ENCODE measurements at places on chromosomes 13 and 19.
A peak's percentile ranks its signal among the peaks of the same experiment; 100 is the strongest.

GRCh38 chr13:113969973-113970611 lies 3.8 kb downstream of the C13orf46 start:
- DNase-seq, result no peak

DNA sequence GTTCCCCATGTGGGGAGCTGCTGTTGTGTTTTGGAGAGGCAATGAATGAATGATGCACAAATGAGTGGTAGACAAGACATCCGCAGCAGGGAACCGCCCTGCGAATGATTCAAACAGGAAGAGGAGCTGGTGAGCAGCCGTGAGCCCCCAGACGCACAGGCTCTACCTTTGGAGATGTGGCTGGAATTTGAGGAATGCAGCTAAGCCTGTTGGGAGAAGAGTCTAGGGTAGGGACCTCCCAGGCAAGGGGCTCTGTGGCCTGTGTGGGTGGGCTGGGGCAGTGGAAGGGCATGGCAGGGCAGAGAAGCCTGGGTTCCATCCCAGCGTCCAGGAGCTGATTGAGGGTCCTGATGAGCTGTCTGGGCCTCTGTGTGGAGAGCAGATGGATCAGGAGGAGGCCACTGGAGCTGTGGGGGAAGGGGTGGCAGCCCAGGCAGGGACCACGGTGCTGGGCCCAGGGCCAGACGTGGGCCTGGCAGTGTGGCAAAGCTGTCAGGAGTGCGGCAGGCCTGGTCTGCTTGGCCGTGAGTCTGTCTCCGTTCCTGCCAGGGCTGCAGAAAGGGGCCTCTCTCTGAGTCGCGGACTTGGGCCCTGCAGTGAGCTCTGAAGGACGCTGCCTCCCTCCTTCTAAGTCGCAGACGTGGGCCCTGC lies 41.8 kb upstream of the DCUN1D2 start:
- no peak for DNase-seq

GRCh38 chr19:41999071-41999877 lies 5.2 kb upstream of the ATP1A3 start:
- no peak for DNase-seq

DNA sequence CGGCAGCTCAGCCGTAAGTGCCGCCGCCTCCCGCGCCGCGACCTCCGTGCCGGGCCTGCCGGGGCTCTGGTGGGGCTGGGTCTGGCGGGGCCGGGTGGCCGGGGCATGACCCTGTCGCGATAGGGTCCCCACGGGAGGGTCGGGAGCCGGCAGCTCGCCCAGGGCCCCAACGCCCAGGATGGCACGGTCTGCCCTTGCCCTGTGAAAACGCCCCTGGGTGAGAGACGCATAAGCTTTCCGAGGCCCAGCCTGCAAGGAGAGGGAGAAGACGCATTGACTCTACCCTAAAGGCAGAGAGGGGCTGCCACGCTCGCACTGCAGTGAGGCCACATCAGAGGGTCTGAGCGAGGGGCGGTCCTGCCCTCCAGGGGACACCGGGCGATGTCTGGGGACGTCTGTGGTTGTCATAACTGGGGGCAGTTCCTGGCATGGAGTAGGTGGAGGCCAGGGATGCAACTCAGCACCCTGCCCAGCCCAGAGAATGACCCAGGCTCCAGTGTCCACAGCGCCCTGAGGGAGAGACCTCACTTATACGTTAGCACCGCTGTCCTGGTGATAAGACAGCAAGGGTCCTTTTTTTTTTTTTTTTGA lies 539 bp downstream of the ZNF554 start:
- DNase-seq, result no peak

- peak; percentile 19 for DNase-seq
Measured at GRCh38 chr19:4373601-4374497, 26.5 kb downstream of the SH3GL1 start.
